Effector CD8-positive, alpha-beta T cell (primary cell): ENCODE measurements at places on chromosomes 3 and 15.

DNA sequence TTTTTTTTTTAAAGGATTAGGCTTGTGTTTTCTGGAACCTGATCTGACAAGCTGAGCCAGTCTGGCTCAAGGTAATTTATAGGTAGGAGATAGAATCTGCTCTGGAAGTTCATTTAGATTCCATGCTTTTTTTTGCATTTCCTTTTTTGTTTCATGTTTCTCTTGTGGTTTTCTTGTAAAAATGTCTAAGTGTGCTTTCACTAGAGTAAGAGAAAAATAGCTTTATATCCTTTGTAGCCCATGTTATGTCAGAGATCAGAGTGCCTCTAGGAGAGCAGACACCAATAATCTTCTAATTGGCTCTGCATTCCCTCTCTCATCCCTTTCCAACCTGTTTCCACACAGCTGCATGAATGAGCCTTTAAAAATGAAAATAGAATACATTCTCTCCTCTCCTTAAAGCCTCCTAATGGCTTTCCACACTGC is 389.8 kb upstream of the KCNMB2 start:
- no peak for DNase-seq

- DNase-seq = no peak
Measured at GRCh38 chr3:187746442-187747281, 1.4 kb upstream of the BCL6 start.

DNA sequence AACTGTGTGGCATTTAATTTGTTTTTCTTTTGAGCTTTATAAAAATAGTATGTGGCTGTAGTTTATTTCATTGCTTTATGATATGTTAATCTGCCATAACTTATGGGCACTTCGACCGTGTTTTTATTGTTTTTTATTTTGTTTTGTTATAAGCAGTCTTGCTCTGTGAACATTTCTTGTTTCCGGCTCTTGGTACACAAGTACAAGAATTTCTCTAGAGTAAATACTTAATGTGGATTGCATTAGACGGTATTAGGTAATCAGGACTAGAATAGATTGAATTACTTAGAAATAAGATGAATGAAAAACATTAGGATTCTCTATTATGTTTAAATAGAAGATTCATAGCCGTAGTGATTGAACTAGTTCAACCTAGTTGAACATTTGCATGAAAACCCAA is 2.1 kb downstream of the ZFAND6 start:
- no peak for DNase-seq

DNA sequence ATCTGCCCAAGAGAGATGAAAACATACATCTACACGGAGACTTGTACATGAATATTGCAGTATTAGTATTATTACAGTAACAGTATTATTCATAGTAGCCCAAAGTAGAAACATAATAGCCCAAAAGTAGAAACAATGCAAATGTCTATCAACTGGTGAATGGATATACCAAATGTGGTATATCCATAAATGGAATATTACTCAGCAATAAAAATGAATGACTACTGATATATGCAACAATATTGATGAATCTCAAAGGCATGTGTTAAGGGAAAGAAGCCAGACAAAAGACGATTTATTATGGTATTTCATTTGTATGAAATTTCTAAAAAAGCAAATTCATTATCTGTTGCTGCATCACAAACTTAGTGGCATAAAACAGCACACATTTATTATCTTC is 23.5 kb upstream of the ZNF639 start:
- DNase-seq = no peak

GRCh38 chr15:65176056-65176455 is 9.1 kb downstream of the CLPX start:
- DNase-seq = no peak

DNA sequence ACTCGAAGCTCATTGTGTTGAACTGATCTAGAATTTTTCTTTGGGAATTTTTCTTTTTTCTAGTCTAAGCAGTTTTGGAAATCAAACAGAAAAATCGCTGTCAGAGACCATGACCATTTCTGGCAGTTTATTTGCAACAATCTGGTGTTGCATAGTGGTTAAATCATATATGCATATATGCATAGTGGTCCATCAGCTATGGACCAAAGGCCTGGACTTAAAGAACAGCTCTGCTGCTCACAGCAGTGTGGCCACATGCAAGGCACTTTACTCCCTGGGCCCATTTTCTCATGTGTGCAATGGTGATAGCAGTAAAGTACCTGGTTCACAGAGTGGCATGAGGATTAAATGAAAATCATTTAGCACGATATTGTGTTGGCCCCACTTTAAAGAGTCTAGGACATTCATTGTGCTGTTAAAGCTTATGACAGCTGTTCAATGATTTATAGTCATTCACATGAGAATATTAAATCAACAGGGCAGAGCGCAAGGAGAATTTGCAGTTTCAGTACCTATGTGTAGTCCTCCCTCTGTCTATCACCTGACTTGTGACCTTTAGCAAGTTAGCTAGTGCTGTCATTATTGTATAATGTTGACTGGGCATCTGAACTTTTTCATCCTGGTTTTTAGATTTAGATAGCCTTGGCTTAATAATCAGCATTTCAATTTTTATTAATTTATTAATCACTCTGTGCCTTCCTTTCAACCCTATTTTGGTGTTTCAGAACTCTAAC is 46.4 kb downstream of the BLM start:
- no peak for DNase-seq

DNA sequence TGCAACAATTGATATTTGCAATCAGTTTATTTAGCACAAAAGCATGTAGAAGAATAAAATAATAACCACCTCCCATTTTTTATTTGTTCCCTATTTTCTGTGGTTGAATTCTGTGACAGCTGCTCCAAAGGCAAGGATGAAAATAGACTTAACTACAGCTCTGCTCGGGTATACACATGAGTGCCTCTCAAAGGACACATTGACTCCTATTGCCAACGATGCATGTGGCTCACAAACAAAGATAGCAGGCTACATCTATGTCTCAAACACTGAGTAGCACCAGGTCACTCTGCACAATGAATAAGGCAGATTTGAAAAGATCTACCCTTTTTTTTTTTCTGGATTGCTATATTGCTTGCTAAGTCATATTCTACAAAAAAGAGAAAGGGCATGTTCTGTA is 612.9 kb downstream of the ROBO1 start:
- no peak for DNase-seq

DNA sequence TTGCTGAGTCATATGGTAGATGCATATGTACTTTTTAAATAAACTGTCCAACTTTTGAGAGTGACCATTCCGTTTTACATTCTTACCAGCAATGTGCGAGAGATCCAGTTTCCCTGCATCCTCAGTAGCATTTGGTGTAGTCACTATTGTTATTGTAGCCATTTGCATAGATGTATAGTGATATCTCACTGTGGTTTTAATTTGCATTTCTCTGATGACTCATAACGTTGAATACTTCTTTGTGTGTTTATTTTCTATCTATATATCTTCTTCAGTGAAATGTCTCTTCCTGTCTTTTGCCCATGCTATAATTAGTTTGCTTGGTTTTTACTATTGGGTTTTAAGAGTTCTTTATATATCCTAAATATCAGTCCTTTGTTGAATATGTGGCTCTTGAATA is 255.7 kb upstream of the GRM7 start:
- no peak for DNase-seq

DNA sequence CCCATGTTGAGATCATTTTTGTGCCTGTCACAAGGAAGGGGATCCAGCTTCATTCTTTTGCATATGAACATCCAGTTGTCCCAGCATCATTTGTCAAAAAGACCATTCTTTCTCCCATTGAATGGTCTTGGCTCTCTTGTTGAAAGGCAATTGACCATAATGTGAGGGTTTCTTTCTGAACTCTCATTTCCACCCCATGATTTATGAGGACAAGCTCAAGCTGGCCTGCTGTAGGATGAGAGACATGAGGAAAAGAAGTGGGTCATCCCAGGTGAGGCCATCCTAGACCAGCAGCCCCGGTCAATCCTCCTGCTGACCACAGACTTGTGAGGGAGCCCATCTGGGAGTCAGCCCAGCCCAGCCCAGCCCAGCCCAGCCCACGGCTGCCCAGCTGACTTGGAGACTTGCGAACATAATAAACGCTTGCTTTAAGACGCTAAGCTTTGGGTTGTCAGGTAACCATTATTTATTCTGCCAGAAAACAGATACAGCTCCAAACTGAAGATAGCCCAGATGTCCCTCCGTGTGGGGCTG is 69.0 kb downstream of the LINGO1 start:
- DNase-seq = no peak

DNA sequence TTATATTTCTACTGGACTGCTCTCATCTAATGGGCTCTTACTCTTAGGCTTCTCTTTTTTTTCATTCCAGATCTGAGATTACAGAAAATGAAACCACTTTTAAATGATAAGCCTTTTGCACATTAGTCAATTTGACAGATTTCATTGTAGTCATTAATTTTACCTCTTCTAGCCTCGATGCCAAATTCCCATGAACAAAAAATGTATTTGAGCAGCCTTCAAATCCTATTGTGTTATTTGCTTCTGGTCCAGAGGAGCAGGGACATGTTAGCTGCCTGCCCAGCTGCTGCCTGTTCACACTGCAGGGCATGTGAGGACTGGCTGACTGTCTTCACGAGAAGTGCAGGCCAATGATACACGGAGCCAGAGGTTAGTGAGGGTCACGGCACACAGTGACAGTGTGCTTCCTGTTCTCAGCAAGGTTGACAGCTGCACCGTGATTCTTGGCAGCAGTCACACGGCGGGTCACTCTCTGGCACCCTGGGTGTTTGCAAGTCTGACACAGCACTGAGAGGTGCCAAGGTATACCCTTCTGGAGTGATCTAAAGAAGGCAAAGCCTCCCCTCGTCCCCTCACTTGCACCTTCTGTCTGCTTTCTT is 40.8 kb downstream of the KAT2B start:
- DNase-seq = no peak

DNA sequence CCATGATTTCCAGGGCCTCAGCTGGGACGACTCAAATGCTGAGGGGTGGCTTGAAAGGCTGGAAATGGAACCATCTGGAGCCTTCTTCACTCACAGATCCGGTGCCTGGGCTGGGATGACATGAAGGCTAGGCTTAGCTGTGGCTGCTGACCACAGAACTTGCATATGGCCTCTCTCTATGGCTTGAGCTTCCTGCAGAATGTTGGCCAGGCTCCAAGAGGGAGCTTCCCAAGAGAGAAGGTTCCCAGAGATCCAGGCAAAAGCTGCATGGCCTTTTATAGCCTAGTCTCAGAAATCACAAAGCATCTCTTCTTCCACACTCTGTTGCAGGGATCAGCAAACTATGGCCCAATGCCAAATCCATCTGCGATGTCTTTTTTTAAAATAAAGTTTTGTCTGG is 44.8 kb downstream of the GATM start:
- DNase-seq = no peak

DNA sequence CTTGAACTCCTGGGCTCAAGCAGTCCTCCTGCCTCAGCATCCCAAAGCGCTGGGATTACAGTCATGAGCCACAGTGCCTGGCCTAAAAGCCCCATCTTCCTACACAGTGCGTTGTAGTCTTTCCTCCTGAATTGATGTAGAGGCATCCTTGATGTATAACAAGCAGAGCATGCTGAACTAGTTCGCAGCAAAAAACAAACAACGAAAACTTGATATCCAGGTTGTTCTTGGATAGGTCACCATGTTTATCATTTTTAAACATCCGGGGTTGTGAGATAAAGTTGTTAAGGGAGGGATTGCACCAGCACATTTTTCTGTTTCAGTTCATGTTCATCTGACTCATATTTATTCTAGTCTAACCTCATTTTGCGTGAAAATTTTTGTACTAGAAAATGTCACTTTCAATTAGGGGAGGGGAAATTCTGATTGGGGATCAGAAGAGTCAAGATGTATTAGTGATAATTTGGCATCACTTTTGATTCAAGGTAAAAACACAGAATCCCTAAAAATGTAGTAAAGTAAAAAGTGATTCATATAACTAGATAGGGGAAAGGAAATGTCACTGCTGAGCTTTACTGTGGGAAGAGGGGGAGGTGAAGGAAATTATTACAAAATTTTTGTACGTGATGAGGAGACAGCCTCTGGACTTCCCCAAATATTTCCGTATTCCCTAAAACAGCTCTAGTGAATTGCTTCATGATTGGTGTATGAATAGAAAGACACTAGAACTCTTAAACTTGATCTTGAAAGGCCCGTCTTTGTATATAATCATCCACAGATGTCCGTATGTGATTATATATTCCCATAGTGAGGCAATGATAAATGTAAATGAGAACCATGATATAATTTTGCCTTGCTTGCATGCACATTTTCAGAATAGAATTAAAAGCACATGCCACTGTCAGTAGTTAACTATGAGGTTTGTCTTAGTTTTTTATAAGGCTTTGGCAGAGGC is 22.9 kb downstream of the RAB8B start:
- DNase-seq = no peak

- no peak for DNase-seq
Measured at GRCh38 chr3:126937973-126938372, 44.9 kb upstream of the PLXNA1 start.

- DNase-seq = no peak
Measured at GRCh38 chr15:28075573-28075972, 23.5 kb downstream of the OCA2 start.

DNA sequence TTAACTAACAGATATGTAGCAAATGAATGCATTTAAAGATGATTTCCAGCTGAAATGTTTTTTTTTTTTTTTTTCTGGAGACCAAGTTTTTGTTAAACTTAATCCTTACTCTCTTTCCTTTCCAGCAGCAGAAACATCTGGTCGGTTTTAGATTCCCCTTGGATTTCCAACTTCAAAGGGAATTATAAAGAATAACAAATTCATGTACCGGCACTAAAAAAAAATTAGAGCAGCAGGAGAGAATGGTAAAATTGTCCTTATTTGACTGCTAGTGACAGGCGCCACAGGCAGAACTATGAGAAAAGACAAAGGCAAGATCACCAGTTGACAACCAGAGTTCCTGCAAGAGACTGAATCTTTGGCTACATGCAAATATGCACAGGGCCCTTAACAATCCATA is 393.3 kb downstream of the TIGIT start:
- DNase-seq = no peak

DNA sequence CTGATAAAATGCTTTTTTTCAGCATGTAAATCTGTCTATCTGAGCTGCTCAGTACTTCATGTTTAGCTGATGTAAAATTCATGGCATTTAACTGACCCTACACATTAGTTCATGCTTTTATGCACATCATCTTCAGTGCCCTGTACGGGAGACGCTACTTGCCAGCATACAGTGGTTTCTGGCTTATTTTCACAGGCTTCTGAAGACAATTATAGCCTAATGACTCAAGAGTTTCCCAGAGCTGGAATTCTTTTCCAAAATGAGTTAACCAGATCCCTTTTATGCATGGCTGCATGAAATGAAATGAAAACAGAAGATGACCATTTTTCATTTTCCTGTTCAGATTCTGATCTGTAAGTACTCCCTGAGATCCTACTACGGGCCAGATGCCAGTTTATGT is 1061.5 kb downstream of the ROBO2 start:
- DNase-seq = no peak

DNA sequence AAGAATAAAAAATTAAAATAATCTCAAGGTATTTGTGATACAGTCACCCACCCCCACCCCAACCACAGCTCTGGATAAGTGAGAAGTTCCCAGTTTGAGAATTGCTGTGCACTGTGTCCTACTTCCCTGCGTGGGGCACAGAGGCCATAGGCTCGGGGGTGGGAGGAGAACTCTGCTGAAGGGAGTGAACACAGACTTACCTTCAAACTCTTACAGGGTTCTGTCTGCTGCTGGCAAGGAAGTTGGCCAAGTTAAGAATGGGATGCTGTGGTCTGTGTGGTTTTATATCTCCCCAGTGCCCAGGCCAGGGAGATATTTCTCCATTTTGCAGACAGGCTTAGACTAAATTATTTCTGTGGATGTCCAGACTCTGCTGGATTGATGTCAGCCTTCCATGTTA is 37.6 kb downstream of the SPTSSB start:
- DNase-seq = no peak
